ENCODE measurements at places on chromosomes 1 and 21.

DNA sequence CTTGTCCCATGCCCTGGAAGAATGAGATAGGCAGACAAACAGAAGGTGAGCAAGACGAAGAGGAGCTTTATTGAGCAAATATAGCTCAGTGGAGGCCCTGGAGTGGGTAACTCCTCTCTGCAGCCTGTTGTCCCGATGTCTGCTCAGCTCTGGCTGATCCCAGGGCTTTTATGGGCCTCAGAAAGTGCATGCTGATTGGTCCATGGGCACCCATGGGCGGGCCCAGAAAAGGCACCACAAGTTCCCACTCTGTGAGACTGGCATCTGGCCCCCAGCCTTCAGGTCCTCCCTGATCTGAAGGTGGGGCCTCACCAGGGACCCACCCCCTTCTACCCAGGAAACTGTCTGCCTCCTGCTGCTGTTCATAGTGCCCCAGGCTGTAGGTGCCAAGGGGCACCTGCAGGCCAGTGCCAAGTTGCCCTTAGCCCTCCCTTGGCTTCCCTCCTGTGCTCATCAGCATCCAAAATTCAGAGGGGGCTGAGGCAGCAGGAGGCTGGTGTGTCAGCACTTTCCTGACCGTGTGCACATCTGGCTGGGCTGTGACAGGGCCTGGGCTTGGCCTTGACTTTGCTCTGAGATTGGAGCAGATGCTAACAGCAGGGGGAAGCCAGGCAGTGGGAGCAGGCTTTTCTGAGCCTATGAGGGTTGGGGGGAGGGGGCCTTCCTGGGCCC, 35.4 kb downstream of the ACTL8 start:
- DNase-seq, result no peak

GRCh38 chr1:159200769-159201168, 3.9 kb upstream of the ACKR1 start:
- DNase-seq, result no peak

- no peak for DNase-seq
Observed at GRCh38 chr1:173509797-173510196, 32.7 kb downstream of the PRDX6 start.

GRCh38 chr21:45741691-45742090, 98.2 kb downstream of the PCBP3 start:
- no peak for DNase-seq

DNA sequence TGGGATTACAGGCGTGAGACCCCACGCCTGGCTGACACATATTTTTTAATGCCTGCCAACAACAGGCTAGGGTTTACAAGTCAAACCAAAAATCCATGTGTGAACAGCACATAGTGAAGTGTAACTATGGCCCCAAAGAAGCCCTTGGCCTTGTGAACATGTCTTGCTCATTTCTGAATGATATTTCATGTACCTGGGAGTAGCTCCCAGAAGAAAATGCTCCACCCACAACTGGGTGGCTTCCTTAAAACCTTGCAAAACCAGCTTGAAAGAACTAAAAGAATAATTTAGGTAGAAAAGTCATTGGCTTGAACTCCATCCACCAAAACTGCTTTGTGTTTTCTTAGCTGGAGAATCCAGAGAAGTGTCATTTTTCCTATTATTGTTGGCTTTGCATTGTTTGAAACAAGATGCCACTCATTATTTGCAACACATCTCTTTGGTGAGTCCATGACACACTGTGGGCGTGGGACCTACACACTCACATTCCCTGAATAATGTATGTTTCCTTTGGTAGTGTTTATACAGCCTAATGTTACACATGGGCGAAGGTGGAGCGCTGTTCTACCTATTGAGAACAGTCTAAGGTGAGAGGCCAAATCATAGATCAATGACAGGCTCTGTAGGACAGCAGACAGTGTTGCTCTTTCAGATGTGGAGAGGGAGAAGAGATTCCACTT, 28.5 kb upstream of the SDE2 start:
- no peak for DNase-seq

- no peak for DNase-seq
Observed at GRCh38 chr1:229300099-229300757, 29.3 kb downstream of the RAB4A start.

DNA sequence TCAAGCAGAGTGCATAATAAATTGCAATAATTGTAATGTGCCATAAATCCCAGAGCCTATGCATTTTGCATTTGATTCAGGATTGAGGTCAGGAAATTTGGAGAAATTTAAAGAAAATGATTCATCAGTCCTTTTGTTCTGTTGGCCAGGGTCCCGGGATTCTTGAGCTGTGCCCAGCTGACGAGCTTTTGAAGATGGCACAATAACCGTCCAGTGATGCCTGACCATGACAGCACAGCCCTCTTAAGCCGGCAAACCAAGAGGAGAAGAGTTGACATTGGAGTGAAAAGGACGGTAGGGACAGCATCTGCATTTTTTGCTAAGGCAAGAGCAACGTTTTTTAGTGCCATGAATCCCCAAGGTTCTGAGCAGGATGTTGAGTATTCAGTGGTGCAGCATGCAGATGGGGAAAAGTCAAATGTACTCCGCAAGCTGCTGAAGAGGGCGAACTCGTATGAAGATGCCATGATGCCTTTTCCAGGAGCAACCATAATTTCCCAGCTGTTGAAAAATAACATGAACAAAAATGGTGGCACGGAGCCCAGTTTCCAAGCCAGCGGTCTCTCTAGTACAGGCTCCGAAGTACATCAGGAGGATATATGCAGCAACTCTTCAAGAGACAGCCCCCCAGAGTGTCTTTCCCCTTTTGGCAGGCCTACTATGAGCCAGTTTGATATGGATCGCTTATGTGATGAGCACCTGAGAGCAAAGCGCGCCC, 8.7 kb downstream of the PROX1 start:
- no peak for DNase-seq

DNA sequence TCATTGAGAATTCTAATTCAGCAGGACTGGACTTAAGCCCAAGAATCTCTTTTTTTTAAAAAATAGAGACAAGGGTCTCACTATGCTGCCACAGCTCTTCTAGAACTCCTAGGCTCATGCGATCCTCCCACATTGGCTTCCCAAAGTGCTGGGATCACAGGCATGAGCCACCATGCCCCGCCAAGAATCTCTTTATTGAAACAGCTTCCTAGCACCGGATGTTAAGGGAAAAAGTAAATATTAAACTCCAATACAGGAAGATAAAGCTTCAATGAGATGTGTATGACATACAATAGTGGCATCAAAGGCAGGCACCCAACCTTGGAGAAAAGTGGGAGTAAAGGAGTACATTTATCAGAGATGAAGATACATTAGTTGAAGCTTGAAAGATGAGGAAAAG, 25.5 kb downstream of the PUM1 start:
- no peak for DNase-seq

DNA sequence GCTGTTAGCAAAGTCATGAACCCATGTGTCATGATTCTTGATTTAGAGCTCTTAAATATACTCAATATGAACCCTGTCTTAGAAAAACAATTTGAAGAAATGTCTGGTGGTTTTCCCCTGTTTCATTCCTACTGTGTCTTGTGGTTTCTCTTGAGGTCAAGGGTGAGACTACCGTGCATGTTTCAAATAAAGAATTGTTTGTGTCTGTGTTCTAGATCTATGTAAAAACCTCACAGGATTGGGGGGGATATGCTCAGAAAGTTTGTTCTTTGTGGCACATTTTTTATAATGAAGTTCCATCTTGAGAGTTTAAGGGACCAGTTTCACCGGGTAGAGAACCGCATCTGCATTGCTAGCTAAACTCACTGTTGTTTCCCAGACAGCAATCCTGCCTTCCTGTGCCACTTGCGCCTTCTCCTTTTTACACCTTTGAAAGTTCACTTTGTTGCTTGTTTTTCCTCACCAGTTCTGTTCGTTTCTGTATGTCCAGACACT, 30.9 kb upstream of the CACYBP start:
- peak; percentile 13 for DNase-seq

DNA sequence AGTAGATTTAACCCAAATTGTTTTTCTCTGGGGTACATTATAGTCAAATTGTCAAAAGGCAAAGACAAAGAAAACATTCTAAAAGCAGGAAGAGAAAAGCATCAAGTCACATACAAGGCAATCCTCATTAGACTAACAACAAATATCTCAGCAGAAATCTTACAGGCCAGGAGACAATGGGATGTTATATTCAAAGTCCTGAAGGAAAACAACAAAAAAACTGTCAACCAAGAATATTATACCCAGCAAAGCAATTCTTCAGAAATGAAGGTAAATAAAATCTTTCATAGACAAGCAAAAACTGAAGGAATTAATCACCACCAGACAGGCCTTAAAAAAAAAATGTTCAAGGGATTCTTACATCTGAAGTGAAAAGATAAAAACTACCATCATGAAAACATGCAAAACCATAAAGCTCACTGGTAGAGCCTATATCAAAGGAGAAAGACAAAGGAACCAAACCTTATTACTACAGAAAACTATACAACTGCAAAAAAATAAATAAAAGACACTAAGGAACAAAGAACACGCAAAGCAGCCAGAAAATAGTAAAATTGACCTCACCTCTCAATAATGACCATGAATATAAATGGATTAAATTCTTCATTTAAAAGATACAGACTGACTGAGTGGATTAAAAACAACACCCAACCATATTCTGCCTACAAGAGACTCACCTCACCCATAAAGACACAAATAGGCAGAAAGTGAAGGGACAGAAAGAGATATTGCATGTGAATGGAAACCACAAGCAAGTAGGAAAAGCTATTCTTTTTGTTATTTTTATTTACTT, 113.8 kb upstream of the ZC3H11B start:
- DNase-seq, result no peak

GRCh38 chr1:239718571-239718970, 332.2 kb downstream of the CHRM3 start:
- no peak for DNase-seq

GRCh38 chr1:86649618-86650017, 54.8 kb upstream of the SH3GLB1 start:
- no peak for DNase-seq

DNA sequence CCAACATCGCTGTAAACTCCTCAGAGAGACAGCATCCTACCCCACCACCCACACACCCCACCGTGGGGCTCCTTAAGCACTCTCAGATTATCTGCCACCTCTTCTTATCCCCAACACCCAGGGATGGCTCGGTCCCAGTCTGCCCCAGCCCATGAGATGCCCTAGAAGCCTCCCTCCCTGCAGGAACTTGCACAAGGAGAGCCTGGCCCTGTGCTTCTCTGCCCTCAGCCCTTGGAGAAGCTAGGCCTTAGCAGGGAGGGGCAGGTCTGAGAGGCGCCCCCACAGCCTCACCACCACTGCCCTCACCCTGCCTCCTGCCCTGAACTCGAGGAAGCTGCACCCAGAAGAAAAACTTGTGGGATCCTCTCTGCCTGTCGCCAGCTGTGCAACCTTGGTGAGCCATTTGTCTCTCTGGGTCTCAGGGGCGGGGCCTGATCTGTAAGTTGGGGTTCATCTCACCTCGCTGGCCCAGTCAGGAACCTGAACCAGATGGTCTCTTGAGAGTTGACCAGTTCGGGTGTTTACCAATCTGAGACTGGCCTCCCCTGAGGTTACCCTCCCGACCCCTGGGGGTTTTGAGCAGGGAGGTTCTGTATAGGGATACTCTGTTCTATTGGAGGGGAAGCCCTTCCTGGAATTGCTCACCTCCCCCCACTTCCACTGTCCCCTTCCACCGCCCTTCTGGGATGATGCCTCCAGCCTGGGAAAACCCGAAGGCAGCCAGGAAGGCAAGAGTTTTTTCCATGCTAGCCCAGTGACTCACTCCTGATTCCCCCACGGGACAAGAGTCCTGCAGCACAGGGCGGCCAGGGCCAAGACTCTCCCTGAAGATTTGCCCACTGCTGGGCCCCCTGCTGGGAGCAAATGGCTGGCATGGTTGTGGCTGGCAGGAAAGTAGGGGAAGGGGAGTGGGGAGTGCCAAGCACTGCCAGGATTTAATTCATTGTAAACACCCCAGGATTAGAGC, at the start of gene S100A3:
S100A3 (minus strand) TSS at position 537 of the 967 bp plus-strand sequence. CDS start 773 bp downstream, outside the sequence.
- DNase-seq, result peak; percentile 91

DNA sequence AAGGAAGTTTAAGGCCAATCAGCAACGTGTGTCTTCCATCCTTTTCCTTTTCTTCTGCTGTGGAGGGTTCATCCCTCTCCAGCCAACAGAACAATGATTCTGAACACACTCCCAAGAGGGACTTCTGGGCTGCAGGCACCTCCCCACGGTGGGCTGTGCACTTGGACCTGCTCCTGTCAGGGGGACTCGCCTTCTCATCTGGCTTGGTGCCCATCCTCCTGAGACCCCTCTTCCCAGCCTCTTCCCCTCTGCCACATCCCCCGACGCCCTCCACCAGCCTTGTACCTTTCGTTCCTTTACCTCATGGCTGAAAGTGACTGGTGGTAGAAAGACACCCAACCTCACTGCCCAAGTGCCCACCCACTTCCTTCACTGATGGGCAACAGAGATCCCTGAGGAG, 26.0 kb upstream of the SLAMF9 start:
- no peak for DNase-seq

DNA sequence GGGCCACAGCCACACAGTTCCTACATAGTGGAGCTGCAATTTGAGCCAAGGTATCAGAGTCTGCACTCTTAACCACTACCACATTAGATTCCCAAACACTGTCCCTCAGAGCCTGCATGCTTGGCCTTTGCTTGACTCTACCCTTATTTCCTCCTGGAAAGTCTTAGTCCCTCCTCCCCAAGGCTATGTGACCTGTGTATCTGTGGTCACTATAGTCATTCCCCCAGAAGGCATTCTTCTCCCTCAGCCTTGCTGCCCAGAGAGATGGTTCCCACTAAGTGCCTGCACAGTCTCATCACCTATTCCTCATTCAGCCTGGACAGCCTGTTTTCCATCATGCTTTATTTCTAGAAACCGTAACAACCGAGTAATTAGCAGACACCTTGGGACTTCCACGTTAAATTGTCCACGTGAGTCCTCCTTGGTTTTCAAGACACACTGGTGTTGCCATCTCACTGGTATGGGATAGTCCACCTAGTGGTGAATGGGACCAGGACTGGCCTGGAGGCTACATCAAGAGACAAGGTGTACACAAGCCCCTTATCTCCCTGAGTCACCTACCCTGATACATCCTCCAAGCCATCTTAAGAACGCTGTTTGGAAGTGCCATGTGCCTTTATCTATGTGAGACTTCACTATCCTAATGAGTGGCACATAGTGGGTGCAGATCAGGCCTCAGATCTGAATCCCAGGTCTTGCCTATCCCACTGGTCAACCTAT, 3.8 kb upstream of the ZNF648 start:
- no peak for DNase-seq

- DNase-seq, result peak; percentile 87
Observed at GRCh38 chr1:110155878-110156522, 5.7 kb downstream of the SLC6A17 start.

DNA sequence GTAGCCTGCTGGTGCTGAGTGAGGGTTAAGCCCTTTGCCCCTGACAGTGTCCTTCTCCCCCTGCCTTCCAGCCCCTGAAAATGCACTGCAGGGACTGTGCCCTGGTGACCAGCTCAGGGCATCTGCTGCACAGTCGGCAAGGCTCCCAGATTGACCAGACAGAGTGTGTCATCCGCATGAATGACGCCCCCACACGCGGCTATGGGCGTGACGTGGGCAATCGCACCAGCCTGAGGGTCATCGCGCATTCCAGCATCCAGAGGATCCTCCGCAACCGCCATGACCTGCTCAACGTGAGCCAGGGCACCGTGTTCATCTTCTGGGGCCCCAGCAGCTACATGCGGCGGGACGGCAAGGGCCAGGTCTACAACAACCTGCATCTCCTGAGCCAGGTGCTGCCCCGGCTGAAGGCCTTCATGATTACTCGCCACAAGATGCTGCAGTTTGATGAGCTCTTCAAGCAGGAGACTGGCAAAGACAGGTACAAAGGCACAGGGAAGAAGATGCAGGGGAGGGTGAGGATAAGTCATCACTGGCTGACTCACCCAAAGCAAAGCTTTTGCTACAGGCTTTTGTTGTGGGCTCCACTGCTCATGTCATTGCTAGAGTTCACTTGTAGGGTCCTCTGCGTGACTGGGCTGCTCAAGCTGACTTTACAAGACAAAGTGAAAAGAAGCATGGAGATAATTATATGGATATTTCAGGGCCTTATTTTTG, 174.9 kb downstream of the PIGK start:
- no peak for DNase-seq

All from AG08395 (cell line).